ENCODE measurements at places on chromosomes 2 and 18. TPM values are rescaled to one million over a fixed set of nuclear protein-coding genes. Genes with fewer than 3 reads are reported as not detected.

Gene ADCY3
- total RNA-seq, result 29.6 TPM

DNA sequence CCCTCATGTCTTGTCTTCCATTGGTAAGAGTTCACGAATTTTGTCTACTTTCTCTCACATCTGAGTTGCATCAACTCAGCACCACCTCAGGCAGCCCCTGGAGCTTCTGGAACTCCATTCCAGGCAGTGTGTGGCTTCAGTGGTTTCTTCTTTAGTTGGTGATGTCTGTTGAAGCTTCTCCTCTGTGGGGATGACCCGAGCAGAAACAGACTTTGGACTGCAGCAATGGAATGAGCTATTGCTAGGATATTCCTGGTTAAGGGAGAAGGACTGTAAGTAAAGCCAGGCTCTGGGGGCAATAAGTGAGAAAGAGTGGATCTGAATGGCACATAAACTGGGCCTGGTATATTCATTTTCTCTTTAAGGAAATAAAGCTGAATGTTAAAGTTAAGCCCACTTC is 32.3 kb upstream of the STAT4 start:
- no peaks in the 10 kb centered on the region for H3K4me1 ChIP-seq
- no peak overlapping the region for H3K4me3 ChIP-seq
- no peaks in the 10 kb centered on the region for H3K27me3 ChIP-seq
- H3K27ac ChIP-seq, result no peak overlapping the region

- H3K27ac ChIP-seq, result peak overlapping the region; percentile 40
- peaks cover 13% of the 10 kb centered on the region for H3K4me1 ChIP-seq
- peak; percentile 13 for DNase-seq
- no peaks in the 10 kb centered on the region for H3K36me3 ChIP-seq
Observed at GRCh38 chr2:226478109-226478809, 321.4 kb downstream of the IRS1 start.

Gene VWA3B
- total RNA-seq, result 0.87 TPM

DNA sequence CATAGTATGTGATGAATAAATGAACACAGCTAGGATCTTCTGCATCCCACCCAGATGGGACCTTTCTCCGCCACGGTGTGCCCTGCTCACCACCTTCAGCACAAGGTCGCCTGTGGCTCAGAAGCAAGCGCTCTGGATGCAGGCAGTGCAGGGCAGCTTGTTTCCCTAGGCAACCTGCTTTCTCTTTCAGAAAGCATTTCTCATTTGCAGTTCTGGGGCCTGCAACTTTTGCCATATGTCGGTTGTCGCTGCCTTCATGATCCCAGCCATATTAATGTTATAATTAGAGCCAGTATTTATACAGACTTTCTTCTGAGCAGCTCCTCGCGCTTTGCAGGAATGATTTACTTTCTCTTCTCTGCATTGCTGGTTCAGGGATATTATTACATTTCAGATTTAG is 692.8 kb downstream of the RNF144A start:
- no peak overlapping the region for H3K27ac ChIP-seq
- no peaks in the 10 kb centered on the region for H3K4me1 ChIP-seq
- H3K36me3 ChIP-seq, result no peaks in the 10 kb centered on the region
- no peaks in the 10 kb centered on the region for H3K27me3 ChIP-seq
- H3K4me3 ChIP-seq, result no peak overlapping the region
- DNase-seq, result no peak

- no peaks in the 10 kb centered on the region for H3K36me3 ChIP-seq
- DNase-seq, result no peak
- no peak overlapping the region for H3K4me3 ChIP-seq
Observed at GRCh38 chr2:148885209-148885608, 10.2 kb downstream of the KIF5C start.

Gene GPR45
- not detected for total RNA-seq

DNA sequence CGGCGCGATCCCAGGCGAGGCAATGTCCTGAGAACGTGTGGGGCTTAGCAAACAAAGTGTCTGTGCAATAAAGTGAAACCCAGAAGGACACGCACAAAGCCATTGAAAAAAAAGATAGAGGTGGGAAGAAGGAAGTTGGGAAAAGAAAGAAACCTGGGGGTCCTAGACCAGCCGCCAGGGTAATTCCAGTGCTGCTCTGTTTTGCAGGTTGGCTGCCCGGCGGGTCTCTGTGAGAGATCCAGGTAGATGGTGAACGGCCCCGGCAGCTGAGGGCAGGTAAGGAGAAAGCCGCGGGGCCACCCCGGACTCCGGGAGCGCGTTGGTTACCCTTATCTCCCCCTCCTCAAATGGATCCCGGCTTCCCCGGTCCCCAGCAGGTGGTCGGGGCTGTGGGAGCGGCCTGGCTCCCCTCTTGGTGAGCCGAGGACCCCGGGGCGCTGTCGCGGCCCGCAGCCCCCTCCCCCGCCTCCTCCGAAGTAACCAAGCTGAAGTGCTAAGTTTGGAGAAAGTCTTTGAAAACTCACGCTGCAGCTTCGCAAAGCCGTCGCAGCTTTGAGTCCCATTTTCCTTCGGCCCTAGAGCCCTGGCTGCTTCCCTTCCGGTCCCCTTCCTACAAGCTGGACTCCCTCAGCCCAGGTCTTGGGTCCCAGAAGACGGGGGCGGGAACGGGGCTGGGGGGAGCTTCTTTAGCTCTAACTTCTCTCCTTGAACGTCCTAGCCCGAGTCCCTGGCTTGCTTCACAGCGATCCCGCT is 588 bp downstream of the OTX1 start:
- H3K36me3 ChIP-seq, result no peaks in the 10 kb centered on the region
- H3K4me1 ChIP-seq, result peaks cover 70% of the 10 kb centered on the region
- DNase-seq, result no peak
- peaks cover 100% of the 10 kb centered on the region for H3K27me3 ChIP-seq
- H3K4me3 ChIP-seq, result peak overlapping the region; percentile 60

GRCh38 chr2:197875763-197876162 is 71.4 kb downstream of the PLCL1 start:
- DNase-seq, result no peak
- no peaks in the 10 kb centered on the region for H3K36me3 ChIP-seq
- no peaks in the 10 kb centered on the region for H3K27me3 ChIP-seq

Gene ADNP2
- total RNA-seq, result 8.1 TPM

Gene C2orf80
- not detected for total RNA-seq

- no peak overlapping the region for H3K4me3 ChIP-seq
- H3K36me3 ChIP-seq, result no peaks in the 10 kb centered on the region
- DNase-seq, result no peak
Observed at GRCh38 chr2:55743583-55743982, 49.9 kb upstream of the PNPT1 start.

GRCh38 chr18:63774511-63774910 is 707 bp upstream of the SERPINB7 start:
- no peaks in the 10 kb centered on the region for H3K4me1 ChIP-seq
- no peak overlapping the region for H3K4me3 ChIP-seq
- no peaks in the 10 kb centered on the region for H3K36me3 ChIP-seq
- no peak for DNase-seq
- H3K27ac ChIP-seq, result no peak overlapping the region

DNA sequence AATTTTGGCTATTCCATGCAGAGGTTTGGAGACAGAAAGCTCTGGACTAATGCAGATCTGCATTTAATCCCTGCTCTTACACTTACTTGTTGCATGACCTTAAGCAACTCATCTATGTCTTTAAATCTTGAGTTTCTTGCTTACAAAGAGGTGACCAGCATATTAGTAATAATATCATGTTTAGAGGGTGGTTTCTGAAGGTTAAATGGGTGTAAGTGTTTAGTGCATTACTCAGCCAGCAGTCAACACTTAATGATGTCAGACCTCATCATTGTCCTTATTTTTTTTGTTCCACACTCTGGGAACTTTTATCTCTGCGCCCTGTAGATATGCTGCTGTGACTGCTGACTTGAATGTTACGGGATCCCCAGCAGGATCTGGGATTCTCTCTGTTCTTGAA is 1.7 kb downstream of the IL1RL1 start:
- H3K4me1 ChIP-seq, result no peaks in the 10 kb centered on the region
- peaks cover 8% of the 10 kb centered on the region for H3K27me3 ChIP-seq
- H3K4me3 ChIP-seq, result no peak overlapping the region
- no peak overlapping the region for H3K27ac ChIP-seq

Gene SCTR
- 0.71 TPM for total RNA-seq

DNA sequence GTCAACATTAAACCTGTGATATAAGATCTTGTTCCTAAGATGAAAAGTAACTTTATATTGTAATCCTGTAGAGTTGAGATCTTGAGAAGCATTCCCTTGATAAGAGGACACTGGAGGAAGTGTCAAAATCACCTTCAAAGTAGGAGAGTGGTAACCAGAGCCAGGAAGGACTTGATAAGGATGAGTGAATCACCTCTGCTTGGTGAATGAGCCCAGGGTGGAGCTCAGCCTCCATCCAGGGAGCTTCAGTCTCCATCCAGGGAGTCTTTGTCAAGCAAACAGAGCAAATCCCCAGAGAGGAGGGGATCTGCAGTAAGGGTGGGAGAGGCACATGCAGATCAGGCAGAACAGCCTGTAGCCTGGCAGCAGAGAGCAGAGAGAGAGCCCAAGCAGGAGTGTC is 167.1 kb upstream of the SIX2 start:
- H3K36me3 ChIP-seq, result no peaks in the 10 kb centered on the region
- DNase-seq, result no peak
- H3K27me3 ChIP-seq, result peaks cover 23% of the 10 kb centered on the region
- no peak overlapping the region for H3K27ac ChIP-seq
- no peak overlapping the region for H3K4me3 ChIP-seq
- no peaks in the 10 kb centered on the region for H3K4me1 ChIP-seq

GRCh38 chr2:168344706-168345105 is 97.3 kb upstream of the STK39 start:
- H3K4me3 ChIP-seq, result no peak overlapping the region
- H3K27ac ChIP-seq, result no peak overlapping the region
- no peaks in the 10 kb centered on the region for H3K36me3 ChIP-seq
- H3K27me3 ChIP-seq, result no peaks in the 10 kb centered on the region
- DNase-seq, result no peak
- H3K4me1 ChIP-seq, result no peaks in the 10 kb centered on the region

DNA sequence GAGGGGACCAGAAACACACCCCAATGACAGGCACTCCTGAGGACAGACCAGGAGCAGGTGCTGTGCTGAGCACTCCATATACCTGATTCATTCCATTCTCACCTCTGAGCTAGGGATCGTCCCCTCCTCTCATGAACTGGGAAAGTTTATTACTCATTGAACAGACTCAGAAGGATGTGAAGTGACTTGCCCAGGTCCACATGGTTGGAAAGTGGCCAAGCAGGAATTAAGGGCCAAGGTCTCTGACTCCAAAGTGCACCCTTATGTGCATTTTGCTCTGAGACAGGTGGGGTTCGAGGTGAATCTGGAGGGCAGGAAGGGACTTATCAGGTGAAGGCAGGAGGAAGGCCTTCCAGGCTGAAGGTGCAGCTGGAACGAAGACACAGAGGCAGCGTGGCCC is 25.1 kb upstream of the PLB1 start:
- H3K4me3 ChIP-seq, result no peak overlapping the region
- H3K27me3 ChIP-seq, result no peaks in the 10 kb centered on the region
- no peak for DNase-seq

Gene EPB41L3
- 7.9 TPM for total RNA-seq

Gene TFCP2L1
- 0.02 TPM for total RNA-seq

GRCh38 chr18:41745166-41746049 is 209.6 kb upstream of the PIK3C3 start:
- H3K27me3 ChIP-seq, result no peaks in the 10 kb centered on the region
- DNase-seq, result peak; percentile 23

Gene PLEKHM3
- 15.0 TPM for total RNA-seq

GRCh38 chr2:29113891-29114321 is 1.3 kb upstream of the CLIP4 start:
- H3K27ac ChIP-seq, result peak overlapping the region; percentile 93
- DNase-seq, result peak; percentile 31
- H3K4me3 ChIP-seq, result no peak overlapping the region
- H3K4me1 ChIP-seq, result peaks cover 13% of the 10 kb centered on the region
- H3K27me3 ChIP-seq, result no peaks in the 10 kb centered on the region

Gene COX5B
- total RNA-seq, result 1,238 TPM

- no peaks in the 10 kb centered on the region for H3K36me3 ChIP-seq
- peaks cover 7% of the 10 kb centered on the region for H3K4me1 ChIP-seq
- DNase-seq, result no peak
- H3K27ac ChIP-seq, result no peak overlapping the region
- H3K4me3 ChIP-seq, result peak overlapping the region; percentile 15
Observed at GRCh38 chr2:206217743-206218142, 56.7 kb upstream of the ZDBF2 start.

DNA sequence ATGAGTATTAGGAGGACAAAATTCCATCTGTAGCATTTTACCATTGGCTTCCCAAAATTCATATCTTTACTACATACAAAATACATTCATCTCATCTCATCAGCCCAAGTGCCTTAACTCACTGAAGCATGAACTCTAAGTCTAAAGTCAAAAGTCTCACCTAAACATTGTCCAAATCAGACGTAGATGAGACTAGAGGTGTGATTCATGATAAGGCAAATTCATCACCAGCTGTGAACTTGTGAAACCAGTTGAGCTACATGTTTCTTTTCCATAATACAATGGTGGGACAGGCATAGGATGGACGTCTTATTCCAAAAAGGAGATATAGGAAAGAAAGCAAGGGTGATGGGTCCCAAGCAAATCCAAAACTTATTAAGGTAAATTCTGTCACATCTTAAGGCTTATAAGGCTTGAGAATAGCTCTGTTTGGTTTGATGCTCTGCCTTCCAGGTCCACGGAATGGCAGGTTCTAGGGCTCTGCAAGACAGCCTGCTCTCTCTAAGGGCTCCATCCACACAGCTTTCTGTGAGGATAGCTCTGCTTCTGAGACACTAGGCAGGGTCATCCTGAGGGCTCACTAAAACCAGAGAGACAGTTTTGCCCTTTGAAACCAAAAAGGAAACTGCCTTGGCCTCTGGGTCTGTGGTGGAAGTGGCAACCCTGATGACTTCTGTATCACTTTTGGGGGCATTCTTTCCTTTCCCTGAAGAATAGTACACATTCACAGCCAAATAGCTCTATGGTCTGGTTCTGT is 9.6 kb downstream of the IFIH1 start:
- DNase-seq, result no peak
- H3K36me3 ChIP-seq, result no peaks in the 10 kb centered on the region
- H3K4me1 ChIP-seq, result peaks cover 9% of the 10 kb centered on the region

DNA sequence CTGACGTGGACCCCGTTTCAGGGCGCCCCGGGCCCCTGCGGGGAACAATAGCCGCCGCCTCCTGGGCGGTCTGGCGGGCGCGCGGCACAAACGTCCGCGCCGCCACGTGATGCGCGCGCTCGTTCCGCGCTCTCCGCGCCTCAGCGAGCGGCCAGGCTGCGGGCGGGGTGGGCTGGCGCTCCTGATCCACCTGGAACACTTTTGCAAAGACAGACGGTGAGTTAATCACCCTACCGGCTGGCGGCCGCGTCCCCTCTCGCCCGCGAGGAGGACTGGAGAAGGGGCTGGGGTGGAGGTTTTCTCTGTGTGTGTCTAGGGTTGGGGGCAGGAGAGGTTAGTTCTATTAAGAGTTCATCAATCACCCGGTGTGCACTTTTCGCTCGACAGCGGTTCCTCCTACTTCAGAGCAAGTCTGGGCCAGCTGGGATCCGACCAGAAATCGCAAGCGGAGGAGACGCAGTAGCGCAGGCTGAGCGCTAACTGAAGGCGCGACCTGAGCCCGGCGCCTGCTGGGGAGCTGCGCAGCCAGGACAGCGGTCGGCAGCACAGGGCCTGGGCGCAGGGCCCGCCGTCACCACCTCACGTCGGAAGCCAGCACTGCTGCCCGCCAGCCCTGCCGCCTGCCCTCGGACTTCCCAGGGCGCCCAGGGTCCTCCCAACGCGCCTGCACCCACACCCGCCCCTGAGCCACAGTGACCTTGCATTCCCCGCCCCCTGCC is 10.3 kb upstream of the HOXD1 start:
- H3K4me3 ChIP-seq, result peak overlapping the region; percentile 28
- no peaks in the 10 kb centered on the region for H3K4me1 ChIP-seq
- peaks cover 99% of the 10 kb centered on the region for H3K27me3 ChIP-seq
- no peak for DNase-seq

All from heart right ventricle (tissue), 16 donors.